Inflammatory macrophage (primary cell): ENCODE measurements at places on chromosomes 2 and 18.

- DNase-seq, result no peak
These were observed 116.2 kb downstream of the MSH2 start for GRCh38 chr2:47519147-47519537.

- DNase-seq, result no peak
These were observed 191.4 kb downstream of the SH3RF3 start for GRCh38 chr2:109320195-109320922.

DNA sequence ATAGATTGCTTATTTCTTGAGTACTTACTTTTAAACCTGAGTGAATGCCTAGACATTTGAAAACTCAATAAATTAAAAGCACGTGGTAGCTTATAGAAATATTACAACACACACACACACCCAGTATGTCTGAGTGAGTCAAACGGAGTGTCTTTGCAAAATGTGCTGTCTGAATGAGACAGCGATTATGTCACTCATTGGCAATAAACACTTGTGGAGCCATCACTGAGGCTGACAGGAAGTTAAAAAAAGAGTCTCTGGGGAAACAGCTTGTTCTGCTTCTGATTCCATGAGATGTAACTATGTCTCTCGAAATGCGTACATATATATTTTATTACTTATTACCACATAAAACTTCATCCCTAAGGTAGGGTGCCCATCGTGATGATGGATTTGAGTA is 22.3 kb upstream of the VPS4B start:
- DNase-seq, result peak; percentile 97

DNA sequence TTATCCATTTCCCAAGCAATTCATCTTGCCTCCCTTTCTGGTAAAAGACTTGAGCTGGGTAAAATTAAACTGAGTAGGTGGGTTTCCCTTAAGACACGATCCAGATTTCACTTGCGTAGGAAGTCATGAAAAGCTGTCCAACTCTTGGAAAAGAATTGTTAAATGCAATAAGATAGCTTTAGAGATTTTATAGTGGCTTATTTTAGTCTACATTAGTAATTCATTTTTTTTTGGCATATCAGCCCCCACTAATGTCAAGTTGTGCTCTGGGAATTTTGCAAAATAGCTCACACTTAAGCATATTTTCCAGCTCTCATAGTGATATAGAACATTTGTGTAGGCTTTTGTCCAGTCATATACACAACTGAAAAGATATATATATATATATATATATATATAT is 344.7 kb upstream of the FIGN start:
- no peak for DNase-seq

DNA sequence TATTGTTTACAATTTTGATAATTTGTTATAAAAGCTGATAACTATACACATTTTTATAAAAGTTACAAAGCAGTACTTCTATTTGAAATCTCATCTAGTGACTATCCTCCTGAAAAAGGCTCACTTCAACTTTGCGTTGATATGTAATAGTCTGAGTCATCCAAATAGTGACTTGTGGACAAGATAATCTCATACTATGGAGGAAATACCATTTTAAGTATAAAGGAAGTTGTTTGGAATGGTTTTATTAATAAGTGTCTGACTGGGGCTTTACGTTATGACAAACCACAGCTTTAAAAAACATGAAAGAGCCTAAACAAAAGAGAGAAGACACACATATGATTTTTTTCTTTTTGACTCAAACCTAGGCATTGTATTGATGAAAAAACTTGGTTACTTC is 272.3 kb upstream of the COL3A1 start:
- DNase-seq, result no peak

DNA sequence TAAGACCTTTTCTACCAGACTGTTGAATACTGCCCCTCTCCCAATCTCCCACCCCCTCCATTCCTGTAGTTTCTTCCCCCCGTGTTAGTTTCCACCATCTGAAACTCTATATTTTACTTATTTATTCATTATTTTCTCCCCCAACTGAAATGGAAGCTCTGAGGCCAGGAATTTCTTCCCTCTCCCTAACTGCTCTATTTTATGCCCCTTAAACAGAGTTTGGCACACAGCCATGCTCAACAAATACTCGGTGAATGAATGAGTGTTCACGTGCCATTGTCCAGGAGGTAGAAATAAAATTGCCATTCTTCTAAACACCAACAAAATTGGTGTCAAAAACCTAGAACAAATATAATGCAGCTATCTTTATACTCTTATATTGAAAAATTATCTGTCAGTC is 5.6 kb downstream of the ITGB1BP1 start:
- no peak for DNase-seq

DNA sequence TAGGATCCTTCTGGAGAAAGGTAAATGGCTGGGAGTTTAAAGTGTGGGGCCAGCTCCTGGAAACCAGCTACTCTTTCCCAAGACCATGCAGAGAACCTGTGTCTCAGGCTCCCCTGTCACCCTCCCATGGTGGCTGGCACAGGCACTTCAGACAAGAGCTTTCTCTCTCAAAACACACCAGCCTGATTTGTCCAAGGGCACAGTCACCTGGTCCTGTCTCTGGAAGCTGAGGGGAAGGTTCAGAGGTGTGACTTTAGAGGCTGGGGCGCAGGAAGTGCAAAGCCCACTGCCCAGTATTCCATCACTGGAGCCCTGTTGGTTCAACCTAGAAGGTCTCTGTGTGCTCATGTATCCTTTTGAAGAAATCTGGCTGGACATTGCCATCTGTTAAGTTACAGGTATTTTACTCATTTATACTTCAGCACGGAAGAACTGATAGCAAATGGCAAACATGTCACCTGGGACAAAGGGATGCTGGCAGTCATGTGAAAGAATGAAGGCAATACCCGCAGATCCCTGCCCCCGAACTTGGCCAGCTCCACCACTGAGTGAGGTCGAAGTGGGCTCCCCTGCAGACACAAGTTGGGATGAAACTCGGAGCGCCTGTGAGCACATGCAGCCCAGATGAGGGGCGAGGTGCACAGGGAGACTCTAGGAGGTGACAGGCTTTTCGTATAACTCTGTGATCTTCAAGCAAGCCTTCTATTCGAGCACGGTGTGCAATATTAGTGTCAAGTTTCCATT is 96.9 kb upstream of the MGAT4A start:
- DNase-seq, result no peak

- DNase-seq, result no peak
These were observed 183.9 kb upstream of the KLHL14 start for GRCh38 chr18:32956591-32957315.

- DNase-seq, result no peak
These were observed 9.3 kb downstream of the RDH14 start for GRCh38 chr2:18551169-18551568.

DNA sequence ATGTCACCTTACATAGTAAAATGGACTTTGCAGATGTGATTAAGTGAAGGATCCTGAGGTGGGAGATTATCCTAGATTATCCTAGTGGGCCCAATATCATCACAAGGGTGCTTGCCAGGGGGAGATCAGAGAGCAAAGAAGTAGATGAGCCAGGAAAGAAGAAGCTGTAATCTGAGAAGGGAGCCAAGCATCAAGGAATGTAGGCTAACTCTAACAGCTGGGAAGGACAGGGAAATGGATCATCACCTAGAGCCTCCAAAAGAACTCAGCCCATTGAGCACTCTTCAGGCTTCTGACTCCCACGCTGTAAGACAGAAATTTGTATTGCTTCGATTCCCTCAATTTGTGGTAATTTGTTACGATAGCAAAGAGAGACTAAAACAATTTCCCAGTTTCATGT is 309.9 kb downstream of the LRP1B start:
- DNase-seq, result no peak

- no peak for DNase-seq
These were observed 1120.8 kb upstream of the TMEFF2 start for GRCh38 chr2:193315428-193316091.

DNA sequence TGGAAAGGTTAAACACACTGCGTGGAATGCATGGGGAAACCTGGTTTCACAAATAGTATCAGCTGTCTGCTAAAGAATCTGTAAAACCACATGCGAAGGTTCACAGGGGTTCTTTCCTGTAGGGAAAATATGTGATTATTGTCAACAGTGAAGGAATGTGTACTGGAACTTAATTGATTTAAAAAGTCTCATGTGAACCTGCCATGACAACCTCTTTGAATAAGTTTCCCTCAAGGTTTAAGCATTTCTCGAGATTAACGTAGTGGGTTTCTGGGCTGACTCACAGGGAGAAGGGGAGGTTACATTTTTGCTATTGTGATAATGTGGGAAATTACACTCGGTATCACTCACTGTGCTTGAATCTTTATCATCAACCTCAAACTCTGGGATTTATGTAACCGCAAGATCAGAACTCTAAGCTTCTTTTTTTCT is 28.2 kb upstream of the IL1R1 start:
- no peak for DNase-seq

DNA sequence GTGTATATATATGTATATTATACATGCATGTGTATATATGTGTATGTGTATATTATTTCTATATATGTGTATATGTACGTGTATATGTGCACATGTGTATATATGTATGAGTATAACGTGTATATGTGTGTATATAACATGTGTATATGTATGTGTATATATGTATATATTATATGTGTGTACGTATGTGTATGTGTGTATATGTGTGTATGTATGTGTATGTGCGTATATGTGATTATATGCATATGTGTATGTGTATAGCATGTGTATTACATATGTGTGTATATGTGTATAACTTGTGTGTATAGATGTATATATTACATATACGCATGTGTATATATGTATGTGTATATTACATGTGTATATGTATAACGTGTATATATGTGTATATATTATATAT is 32.1 kb upstream of the ID2 start:
- no peak for DNase-seq

DNA sequence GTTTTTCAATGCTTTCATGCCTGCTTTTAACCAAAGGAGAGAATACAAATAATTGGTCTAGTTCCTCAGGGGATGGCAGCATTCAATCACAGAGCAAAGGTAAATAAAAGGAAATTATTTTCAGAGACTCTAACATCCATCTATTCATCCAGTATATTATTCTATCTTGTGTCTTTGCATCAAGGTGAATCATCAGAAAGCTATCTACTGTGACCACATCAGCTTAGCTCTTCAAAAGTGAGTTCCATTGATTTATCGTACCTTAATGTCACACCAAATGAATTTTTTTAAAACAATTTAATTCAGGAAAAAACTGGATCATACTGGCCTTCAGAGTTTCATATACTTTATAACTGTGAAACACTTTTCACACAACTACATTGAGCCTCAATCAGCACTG is 66.1 kb downstream of the CHN1 start:
- no peak for DNase-seq

DNA sequence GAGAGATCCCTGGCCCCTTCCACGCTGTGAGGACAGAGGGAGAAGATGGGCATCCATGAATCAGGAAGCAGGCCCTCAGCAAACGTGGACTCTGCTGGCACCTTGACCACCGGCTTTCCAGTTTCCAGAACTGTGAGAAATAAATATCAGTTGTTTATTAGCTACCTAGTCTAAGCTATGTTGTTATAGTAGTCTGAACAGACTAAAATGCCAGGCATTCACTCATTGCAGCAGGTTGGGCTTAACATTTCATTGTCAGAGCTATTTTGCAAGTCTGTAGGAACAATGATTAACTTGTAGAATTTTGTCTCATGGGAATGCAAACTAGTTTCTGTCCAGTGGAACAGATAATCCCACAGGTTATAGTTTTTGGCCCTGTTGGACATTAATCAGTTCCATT is 24.8 kb upstream of the TBC1D8 start:
- no peak for DNase-seq

GRCh38 chr2:175111200-175111657 is 56.8 kb downstream of the ATF2 start:
- peak; percentile 34 for DNase-seq

- no peak for DNase-seq
These were observed 2.3 kb downstream of the DCAF17 start for GRCh38 chr2:171436307-171436706.

DNA sequence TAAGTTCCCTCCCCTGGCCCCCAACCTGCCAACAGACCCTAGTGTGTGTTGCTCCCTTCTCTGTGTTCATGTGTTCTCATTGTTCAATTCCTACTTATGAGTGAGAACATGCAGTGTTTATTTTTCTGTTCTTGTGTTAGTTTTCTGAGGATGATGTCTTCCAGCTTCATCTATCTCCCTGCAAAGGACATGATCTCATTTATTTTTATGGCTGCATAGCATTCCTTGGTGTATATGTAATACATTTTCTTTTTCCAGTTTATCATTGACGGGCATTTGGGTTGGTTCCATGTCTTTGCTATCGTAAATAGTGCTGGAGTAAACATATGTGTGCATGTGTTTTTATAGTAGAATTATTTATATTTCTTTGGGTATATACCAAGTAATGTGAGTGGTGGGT is 602.2 kb downstream of the DSC3 start:
- DNase-seq, result no peak

GRCh38 chr18:46211816-46212215 is 107.6 kb downstream of the HAUS1 start:
- no peak for DNase-seq

GRCh38 chr2:235080101-235080500 is 128.3 kb downstream of the SH3BP4 start:
- DNase-seq, result no peak

GRCh38 chr2:241762321-241762932 is 14.2 kb upstream of the GAL3ST2 start:
- no peak for DNase-seq

- no peak for DNase-seq
These were observed 15.4 kb downstream of the SLC35F5 start for GRCh38 chr2:113741091-113741490.
